ENCODE measurements at places on chromosomes 1 and 21. TPM values are rescaled to one million over a fixed set of nuclear protein-coding genes. Genes with fewer than 3 reads are reported as not detected.
A peak's percentile ranks its signal among the peaks of the same experiment; 100 is the strongest.

- peak; percentile 50 for DNase-seq
Observed at GRCh38 chr1:207822602-207823451, 71.0 kb downstream of the CD46 start.

- DNase-seq, result no peak
Observed at GRCh38 chr1:79777481-79778219, 771.1 kb upstream of the ADGRL4 start.

- no peak for DNase-seq
Observed at GRCh38 chr1:36083219-36083618, 675 bp upstream of the TEKT2 start.

GRCh38 chr1:118558933-118559332, 373.9 kb upstream of the SPAG17 start:
- no peak for DNase-seq

GRCh38 chr1:86852289-86852688, 61.6 kb downstream of the SELENOF start:
- DNase-seq, result no peak

DNA sequence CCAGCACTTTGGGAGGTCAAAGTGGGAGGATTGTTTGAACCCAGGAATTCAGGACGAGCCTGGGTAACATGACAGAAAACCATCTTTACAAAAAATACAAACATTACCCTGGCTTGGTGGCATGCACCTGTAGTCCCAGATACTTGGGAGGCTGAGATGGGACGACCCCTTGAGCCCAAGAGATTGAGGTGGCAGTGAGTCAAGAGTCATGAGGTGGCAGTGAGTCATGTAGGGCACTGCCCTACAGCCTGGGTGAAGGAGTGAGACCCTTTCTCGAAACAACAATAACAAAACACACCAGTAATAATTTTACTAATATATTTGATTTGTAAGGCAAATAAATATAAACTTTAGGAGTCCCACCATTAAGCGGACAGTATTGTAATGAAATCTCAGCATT, 1906.2 kb downstream of the NCAM2 start:
- DNase-seq, result no peak

DNA sequence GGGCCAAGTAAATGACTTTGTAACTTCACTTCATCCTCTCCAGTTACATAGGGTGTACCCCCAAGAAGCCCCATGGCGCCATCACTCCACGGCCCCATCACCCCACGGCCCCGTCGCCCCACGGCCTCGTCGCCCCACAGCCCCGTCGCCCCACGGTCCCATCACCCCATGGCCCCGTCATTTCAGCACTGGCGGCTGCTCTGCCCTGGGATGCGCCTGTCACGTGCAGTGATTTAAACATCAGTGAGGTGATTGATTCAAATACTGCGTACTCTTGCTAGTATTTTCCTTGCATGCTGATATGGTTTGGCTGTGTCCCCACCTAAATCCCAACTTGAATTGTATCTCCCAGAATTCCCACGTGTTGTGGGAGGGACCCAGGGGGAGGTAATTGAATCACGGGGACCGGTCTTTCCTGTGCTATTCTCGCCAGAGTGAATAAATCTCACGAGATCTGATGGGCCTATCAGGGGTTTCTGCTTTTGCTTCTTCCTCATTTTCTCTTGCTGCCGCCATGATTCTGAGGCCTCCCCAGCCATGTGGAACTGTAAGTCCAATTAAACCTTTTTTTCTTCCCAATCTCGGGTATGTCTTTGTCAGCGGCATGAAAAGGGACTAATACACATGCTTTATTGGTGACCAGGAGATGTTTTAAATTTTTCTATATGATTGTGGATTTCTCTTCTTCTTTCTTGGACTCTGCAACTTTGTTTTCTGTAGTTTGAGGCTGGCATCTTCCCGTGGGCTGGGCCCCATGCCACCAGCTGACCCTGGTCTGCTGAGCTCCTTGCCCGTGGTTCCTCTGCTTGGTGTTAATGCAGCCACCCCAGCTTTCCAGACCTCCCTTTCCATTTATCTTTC, 50.1 kb upstream of the PCBP3 start:
- DNase-seq, result peak; percentile 30

DNA sequence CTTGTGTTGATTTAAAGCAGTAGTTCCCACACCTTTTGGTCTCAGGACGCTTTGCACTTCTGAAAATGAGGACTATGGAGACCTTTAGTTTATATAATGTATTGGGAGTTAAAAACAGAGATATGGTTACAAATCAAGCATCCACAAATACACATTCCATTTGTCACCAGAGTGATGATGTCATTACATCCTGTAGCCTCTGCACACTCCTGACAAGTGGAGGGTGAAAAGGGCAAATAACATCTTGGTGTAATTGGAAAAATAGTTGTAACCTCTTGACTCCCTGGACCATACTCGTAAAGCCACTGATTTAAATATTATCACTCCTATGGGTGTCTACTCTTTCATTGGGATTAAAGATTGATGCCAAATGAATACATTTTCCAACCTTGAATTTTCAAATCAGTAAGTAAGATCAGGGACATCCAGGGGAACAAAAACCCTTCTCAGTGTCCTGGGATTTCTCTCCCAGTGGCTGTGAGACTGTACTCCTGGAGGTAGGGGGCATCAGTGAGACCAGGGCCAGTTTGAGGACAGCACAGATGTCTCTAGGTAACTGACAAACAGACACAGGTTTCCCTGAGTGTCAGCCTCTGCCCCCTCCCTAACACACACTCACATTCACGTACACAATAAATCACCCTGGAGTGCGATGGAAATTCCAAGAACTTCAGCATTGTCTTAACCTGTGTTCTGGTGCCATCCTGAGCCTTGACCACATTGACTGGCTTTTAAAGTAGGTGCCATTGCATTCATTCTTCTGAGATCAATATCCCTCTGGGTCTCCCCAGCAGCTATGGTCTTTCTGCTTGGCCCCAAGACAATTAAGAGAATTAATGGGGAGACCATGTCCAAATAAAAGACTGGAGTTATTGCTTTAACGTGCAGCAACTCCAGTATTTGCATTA, 63.0 kb downstream of the NR5A2 start:
- peak; percentile 60 for DNase-seq

DNA sequence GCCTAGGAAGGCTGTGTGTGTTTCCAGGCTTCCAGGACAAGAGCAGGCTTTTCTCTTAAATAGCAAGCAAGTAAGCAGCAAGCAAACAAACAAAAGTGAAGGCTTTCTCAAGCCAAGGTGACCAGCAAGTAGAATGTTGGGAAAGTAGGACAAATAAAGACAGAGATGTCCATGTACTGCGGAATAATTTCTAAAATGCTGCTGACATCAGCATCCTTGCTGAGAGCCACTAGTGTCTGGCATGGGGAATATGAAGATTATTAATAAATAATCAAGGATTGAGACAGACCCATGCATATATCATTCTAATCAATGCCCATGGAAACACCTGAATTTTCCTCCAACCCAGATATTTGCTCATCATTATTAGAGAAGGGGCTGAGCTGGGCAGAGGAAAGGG, 6.4 kb upstream of the DYRK3 start:
- DNase-seq, result no peak

- DNase-seq, result no peak
Observed at GRCh38 chr1:206472886-206473285, 2.6 kb downstream of the IKBKE start.

- DNase-seq, result peak; percentile 66
Observed at GRCh38 chr1:22024485-22025367, 23.3 kb downstream of the CELA3A start.

GRCh38 chr1:167720965-167721616, 691 bp upstream of the MPZL1 start:
- DNase-seq, result peak; percentile 49

DNA sequence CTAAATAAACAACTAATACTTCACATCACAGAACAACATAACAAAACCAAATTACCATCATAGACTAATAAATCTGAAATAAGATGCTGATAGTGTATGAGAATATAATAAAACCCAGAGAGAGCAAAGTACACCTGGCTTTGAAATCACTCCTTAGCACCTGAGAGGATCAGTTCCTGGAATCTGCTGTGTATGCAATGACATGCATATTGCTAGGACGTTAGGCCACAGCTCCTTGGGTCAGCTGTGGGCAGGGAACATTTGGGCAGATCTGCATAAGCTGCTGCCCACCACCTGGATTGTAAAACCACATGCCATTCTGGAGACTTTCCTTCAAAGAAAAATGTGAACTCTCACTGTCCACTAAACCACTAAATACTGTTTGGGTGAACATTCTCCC, 81.1 kb downstream of the NR5A2 start:
- no peak for DNase-seq

DNA sequence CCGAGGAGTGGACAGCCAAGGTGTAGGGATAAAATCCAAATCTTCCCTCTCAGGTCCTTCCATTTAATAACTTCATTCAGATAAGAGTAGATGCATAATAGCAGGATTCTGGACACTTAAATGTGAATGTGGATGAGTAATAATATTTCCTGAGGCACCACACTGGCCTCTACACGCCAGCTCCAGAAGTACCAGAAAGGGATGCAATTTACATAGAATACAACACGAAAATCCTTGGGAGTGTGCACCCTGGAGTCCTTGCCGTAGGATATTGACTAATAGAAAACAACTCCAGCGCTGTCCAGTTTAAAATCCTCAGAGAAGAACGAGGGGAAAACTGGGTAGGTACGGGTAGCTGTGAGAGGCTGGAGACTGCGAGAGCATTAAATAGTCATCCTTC, 6.9 kb downstream of the PLXNA2 start:
- DNase-seq, result no peak

DNA sequence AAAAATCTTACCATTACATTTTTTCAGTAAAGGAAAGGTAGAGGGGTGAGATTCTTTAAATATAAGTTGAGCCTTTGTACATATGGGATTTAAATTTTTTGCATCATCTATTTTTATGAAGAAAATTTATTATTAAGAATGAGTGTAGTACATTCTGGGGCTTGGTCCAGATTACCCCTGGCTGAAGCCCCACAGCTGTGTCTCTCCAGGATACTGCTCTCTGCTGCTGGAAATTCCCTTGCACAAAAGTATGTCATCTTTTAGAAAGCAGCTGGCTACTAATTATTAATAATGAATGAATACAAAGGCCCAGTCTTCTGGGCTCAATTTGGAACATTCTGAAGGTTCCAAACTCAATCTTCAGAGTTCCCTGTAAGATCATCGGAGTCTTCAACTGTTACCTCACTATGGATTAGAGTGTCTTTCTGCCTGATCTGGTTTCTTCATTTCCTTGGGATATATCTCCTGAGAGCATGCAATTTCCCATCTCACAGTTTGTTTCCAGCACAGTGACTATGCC, 428.6 kb upstream of the BRINP3 start:
- no peak for DNase-seq

- DNase-seq, result peak; percentile 46
Observed at GRCh38 chr1:214044438-214045214, 56.9 kb downstream of the PROX1 start.

DNA sequence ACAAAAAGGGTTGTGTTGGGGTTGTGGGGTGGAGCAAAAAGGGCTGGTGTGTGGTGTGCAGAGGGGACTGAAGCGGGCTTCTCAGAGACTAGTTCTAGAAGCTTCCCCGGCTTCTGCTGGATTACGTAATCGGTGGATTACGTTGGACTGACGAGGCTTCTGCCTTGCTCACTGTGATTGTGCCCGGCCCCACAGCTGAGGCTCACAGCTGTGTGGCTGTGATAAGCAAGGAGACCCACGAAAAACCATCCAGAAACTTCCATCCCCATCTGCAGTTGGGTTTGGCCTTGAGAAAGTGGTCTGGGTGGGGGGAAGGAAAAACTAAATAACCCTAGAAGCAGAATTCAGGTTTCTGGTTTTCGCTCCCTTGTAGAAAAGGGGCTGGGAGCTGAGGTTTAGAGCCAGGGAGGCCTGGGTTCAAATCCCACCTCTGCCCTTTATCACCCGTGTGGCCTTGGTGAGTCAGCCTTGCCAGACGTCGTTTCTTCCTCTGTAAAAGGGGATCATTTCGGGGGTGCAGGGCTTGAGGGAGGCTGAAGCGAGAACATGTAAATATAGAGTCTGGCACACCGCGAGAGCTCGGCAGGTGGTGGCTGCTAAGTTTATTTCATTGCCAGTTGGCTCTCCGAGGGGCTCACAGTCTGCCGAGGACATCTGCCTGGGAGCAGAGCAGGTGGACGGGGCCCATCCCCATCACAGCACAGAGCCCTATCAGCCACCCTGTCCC, 30.4 kb upstream of the DISP3 start:
- no peak for DNase-seq

- no peak for DNase-seq
Observed at GRCh38 chr1:5754817-5755551, 237.2 kb downstream of the NPHP4 start.

DNA sequence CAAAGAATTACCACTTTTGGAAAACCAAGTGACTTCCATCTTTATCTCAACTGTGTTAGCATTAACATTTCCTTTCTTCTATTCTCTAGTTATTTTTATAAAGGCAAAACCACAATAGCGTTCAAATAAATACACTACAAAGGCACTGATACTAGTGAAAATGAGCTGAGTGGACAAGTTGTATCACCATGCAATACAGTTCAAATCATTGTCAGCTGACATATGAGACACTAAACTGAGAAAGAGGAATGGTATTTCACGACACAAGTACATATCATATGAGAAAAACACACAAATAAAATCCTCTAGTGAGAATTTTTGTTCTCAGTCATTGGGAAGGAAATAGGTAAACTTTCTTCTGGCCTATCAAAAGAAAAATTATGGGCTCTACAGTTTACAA, 26.2 kb downstream of the ENAH start:
- DNase-seq, result no peak

DNA sequence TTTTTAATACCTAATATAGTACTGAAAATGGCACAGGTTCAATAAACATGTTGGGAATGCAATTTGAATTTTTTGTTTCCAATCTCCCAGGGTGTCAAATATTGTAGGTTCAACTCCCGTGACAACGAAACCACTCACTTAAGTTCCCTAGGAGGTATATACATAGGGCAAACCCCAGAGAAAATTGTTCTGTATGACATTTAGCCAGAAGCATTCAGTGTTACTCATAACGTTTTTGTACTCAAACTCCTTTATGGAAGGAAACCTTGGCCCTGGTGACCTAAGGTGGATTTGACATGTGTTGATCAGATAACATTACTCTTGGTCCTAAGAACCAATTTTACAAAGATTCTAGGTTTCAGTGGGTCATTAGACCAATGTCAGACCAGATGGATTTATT, 110.6 kb downstream of the USP25 start:
- no peak for DNase-seq

GRCh38 chr1:27350663-27351540, 9.1 kb downstream of the SYTL1 start:
- DNase-seq, result no peak

Gene OR2T33
- total RNA-seq, result not detected

Gene BOLA1
- total RNA-seq, result 23.5 TPM

Gene CACNA1E
- not detected for total RNA-seq

Gene CLCA2
- total RNA-seq, result 0.22 TPM

Gene LEFTY1
- not detected for total RNA-seq

Gene PPFIA4
- 2.3 TPM for total RNA-seq

Gene IQCC
- 0.45 TPM for total RNA-seq

Gene IGSF5
- total RNA-seq, result 1.1 TPM

Gene SLC66A1
- total RNA-seq, result 18.3 TPM

Gene KRTAP12-2
- total RNA-seq, result not detected

Gene COL11A1
- 1.9 TPM for total RNA-seq

Gene NBPF4
- not detected for total RNA-seq

Gene OR14A16
- not detected for total RNA-seq
